ENCODE measurements at places on chromosomes 2 and 18.
A peak's percentile ranks its signal among the peaks of the same experiment; 100 is the strongest.

- DNase-seq = no peak
These were observed 21.6 kb upstream of the GYPC start for GRCh38 chr2:126634273-126634861.

- DNase-seq = no peak
These were observed 1.5 kb downstream of the MBD5 start for GRCh38 chr2:148022351-148022750.

GRCh38 chr2:129192841-129193253 is 786.6 kb upstream of the RAB6C start:
- DNase-seq = no peak

DNA sequence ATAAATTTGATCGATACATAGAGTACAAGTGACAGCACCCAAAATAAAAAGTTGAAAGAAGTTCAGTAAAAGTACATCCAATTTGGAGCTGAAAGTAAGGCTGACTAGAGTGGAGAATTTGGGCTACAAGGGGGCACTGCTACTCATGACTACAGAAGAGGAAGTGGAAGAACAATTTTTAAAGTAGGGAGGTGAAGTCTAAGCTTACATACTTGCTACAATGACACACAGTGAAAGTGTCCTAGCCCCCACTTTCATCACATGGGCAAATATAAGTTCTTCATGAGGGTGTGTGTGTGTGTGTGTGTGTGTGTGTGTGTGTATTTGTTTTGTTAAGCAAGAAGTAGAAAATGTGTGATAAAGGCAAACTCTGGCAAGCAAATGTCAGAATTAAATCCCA is 45.7 kb downstream of the MAP3K2 start:
- peak; percentile 91 for DNase-seq

GRCh38 chr18:68738564-68738963 is 23.7 kb upstream of the TMX3 start:
- DNase-seq = no peak

DNA sequence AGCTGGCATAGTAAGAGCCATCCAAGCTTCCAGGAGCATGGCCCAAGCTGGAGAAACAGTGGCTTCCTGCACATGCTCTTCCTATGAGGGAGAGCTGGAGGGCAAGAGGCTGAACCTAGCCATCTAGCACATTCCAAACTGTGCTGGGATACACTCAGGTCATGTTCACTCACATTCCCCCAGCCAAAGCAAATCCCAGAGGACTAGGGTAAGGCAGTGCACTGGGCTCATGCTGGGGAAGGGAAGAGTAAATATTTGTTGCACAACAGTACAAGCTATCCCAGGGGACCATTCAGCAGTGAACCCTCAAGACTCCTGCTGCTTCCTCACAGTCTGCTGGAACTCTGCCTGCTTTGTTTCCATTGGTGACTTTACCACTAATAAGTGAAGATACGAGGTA is 20.7 kb upstream of the GYPC start:
- no peak for DNase-seq

DNA sequence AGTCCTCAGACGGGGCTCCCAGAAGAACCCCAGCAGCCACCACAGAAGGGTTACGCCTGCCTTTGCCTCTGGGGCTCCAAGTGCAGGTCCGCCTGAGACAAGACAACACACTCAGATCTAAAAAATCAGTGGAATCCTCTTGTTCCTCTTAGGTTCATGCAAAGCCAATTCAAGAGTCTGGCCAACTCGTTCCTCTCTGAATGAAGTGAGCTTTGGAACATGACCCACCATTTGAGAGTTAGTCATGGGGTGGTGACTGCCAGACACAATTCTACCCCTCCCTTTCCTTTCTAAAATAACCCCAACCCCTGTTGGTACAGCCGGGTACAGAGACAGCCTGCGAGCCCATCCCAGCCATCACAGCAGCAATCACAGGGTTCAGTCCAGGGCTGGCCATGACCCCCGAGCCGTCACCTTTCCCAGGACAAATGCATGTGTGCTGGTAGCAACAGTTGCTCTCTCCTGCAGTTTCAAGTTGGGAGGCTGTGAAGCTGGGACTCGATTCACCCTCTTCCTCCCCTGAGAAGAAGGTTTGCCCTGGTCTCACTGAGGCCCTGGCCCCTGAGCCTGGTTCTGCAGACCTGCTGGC is 183.1 kb upstream of the SH3BP4 start:
- no peak for DNase-seq

GRCh38 chr2:239263231-239263630 is 137.6 kb downstream of the HDAC4 start:
- DNase-seq = no peak

DNA sequence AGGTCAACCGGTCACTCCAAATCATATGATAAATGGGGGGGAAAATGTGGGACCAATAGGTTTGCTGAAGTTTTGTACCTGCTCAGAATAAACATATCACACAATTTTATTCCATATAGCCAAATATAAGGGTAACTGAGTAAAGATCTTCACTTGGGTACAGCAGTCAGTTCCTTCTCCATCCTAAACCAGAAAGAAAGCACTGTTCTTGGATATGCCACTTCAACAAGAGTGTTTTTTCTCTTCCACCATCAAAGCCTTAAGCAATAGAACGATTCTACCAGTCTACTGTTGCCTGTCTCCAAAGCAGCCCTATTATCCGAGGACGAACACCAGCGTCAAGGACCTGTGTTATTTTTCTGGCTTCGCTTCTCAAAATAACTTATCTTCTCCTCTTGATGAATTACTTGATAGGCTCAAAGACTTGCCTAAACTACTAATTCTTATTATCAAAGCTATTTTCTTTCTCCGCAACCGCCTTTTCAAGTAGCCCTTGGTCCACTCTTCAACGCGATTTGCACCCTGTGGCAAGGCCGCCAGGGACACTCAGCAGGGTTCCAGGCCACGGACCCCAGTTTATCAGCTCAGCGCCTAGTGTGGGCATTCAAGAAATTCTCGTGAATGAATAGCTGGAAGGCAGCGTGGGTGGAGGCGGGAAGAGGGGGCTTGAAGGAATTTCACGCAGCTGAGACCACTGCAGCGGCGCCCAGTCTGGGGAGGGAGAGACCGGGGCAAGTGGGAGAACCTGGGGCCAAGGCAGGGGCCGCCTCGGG is 646 bp downstream of the ALS2 start:
- no peak for DNase-seq

All from MV-4-11 (cell line).